ENCODE measurements at places on chromosomes 11 and 22.

DNA sequence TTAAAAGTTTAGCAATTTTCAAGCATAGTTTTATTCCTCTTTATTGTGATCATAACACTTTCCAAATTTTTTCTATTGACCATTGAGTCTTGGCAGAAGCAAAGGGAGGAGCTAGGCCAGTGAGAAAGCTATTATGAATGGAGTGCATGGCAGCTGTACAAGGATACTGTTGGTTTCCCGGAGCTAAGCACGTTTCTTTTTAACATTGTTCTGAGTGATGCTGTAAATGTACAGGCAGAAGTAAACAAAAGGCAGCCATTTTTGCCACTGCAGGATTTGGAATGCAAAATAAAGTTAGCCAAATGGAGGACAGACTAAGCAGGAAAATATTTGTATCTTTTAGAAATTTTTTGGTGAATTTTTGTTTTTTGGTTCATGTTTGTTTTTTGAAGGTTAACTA, 16.2 kb downstream of the CBL start:
- no peak for DNase-seq

DNA sequence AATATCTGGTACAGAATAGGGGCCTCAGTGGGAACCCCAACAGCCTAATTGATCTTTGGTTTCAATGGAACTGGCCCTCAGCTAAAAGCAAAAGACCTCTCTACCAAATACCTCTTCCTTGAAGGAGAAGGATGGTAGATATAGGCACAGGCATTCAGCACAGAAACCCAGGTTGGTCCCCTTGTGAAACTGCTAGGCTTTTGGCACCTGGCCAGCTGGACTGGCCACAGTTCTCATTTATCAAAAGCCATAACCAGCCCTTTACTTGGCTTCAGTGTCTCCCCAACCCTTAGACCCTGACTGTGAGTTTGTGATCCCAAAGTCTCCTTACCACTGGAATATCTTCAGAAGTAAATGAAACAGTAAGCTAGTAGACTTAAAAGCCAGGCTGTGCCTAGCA, 152.9 kb downstream of the TENM4 start:
- DNase-seq, result no peak

DNA sequence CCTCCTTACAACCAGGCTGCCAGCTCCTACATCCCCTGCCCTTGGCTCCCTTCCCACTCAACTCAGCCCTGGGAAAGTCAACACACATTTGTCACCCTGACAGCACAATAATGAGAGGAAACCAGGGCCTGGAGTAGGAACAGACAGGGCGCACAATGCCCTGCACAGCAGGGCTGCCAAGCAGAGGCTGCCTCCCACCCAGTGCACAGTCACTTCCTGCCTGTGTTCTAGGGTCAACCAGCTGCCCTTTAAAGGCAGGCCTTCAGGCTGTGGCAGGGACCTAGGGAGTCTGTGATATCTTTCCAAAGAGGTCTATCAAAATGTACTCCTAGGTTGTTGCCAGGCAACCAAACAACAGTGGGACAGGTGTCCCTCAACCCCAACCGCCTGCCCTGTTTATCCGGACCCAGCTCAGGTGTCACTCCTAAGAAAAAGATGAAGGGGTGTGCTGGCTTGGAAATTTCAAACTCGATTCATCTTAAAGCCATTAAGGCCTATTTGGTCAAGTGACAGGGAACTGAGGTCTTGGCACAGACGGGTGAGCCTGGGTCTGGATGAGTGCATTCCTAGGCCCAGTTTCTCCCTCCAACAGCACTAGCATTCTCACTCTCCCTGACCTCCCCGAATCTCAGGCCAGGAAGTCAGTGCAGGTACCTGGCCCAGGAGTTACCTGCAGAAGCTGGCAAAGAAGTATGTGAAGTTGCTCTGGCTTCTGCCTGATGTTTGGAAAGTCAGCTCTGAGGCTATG, 110.3 kb upstream of the PITPNB start:
- DNase-seq, result no peak

DNA sequence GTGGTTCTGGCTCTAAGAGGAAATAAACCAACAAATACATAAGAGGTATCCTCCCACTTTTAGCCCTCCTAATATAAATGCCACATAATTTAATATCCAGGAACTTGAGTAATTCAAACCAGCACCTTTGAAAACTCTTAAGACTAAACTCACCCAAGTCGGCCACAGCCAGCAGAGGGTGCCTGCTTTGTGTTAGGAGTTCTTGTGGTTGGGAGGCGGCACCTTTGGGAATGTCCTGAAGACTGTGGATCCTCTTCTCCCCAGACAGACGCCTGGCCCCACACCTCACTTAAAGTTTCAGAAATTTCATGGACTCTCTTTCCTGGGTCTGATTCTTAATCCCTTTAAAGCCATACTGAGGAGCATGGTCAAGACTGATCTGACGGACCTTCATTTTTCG, 169.0 kb downstream of the TBC1D22A start:
- no peak for DNase-seq

DNA sequence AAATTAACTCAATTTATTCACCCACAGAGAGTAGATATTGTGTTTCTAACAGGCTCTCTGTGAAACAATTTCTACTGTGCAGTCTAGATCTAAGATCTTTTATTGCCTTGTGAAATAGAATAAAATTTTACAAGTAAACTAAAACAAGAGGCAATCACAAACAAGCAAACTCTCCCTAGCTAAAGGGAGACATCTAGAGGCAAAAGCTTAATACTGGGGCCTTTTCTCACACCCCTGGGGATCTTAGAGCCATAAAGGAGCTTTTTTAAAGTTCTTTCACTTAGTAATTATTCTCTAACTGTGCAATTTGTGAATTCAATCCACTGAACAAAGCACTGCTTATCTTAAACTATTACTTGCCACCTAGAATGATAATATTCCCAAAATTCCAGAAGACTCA, 19.7 kb downstream of the ALG9 start:
- no peak for DNase-seq

DNA sequence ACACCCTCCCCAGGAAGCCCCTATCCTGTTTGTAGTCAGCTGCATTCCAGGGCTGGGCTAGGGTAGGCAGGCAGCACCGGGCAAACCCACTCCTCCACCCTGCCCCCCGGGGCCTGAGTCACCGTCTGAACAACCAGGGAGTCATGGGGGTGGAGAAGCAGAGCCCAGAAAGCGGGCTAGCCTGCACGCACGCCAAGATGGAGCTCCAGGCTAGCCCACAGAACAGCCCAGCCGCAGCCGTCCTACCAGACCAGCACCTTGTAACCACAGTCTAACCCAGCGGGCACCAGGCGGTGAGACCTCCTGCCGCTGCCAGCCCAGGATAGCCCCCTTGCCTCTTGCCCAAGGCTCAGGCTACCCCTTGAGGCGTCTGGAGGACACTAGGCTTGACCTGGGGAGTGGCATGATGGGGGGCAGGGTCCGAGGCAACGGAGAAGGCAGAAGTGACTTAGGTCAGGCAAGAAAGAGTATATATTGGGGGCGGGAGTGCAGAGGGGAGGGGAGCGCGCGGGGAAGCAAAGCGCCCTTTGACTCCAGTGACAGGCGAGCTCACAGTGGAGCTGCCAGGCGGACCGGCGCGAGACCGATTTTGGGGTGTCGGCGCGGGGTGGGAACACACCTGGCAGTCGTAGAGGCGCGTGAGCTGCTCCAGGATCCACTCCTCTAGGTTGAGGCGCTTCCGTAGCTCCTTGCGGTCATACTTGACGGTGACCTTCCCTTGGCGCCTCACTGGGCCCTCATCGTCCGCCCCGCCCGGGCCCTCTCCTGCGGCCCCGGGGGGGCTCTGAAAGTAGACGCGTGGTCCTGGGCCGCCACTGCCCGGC, 734 bp downstream of the PPP1R14B start:
- peak; percentile 33 for DNase-seq

- DNase-seq, result no peak
Measured at GRCh38 chr11:121372671-121373429, 79.3 kb upstream of the SORL1 start.

GRCh38 chr11:10857459-10857708, 469 bp downstream of the ZBED5 start:
- no peak for DNase-seq

DNA sequence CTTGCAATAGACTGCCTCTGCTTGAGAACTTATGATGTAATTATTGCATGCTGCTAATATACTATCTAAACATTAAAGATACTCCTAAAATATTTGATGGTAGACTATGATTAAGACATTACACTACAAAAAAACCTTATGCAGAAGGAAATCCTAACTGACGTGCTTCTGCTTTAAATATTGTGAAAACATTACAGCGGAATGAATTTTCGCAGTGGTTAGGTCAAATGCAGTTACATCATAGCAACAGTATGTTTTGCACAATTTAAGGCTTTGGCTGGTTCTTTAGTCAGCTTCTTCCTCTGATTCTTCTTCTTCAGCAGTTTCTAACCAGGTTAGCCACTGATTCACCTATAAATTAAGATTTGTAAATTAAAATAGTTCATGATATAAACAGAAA, 11.2 kb downstream of the EIF4G2 start:
- no peak for DNase-seq

- DNase-seq, result no peak
Measured at GRCh38 chr11:77672264-77672663, 34.7 kb upstream of the CLNS1A start.

GRCh38 chr11:47394322-47395222, 13.8 kb upstream of the SLC39A13 start:
- peak; percentile 20 for DNase-seq

- no peak for DNase-seq
Measured at GRCh38 chr22:45169591-45170466, 6.1 kb downstream of the NUP50 start.

DNA sequence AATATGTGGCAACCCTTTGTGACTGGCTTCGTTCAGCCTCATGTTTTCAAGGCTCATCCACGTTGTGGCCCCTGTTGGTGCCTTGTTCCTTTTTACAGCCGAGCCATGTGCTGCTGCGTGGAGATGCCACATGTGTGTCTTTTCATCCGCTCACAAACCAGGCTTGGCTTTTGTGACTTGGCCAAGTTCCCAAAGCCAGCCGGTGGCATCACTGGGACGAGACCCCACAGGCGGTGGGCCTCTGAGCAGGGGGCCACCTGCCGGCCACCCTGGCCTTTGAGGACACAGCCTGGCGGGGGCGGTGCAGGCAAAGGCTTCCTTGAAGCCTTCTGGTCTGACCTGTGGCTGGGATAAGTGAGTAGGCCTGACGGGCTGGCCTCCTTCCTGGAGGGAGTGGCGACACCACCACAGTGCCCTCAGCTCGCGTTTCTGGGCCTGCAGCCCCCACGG, 10.5 kb downstream of the GRK2 start:
- DNase-seq, result no peak

DNA sequence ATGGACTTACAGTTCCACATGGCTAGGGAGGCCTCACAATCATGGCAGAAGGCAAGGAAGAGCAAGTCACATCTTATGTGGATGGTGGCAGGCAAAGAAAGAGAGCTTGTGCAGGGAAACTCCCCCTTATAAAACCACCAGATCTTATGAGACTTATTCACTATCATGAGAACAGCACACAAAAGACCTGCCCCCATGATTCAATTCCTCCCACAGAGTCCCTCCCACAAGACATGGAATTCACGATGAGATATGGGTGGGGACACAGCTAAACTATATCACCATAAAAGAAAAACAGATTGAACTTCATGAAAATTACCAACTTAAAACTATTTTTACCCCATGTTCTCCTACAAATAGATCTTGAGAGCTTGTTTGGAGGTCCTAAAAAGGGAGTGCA, 19.6 kb downstream of the ENTHD1 start:
- no peak for DNase-seq

GRCh38 chr11:17014321-17014832, at the start of gene PLEKHA7:
Gene PLEKHA7, minus strand, starts transcription at chr11:17014414. Its CDS starts 13 bp downstream, at chr11:17014401.
- no peak for DNase-seq

DNA sequence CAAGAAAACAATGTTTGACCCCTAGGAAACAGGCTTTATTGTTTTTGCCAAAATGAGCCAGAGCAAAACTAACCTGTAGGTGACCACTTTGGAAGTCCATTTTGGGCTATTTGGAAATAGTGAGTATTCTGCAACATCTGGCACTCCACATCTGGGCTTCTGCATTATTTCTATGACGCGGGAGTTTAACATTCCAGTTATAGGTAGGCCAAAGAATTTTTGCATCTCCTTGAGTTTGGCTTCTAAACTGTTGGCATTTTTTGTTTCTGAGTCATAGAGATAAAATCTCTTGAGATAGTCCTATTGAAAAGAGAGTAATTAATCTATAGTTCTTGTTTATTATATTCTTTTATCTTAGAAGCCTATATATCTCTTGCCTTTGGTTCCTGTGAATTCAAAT, 2.9 kb downstream of the MMP7 start:
- no peak for DNase-seq

DNA sequence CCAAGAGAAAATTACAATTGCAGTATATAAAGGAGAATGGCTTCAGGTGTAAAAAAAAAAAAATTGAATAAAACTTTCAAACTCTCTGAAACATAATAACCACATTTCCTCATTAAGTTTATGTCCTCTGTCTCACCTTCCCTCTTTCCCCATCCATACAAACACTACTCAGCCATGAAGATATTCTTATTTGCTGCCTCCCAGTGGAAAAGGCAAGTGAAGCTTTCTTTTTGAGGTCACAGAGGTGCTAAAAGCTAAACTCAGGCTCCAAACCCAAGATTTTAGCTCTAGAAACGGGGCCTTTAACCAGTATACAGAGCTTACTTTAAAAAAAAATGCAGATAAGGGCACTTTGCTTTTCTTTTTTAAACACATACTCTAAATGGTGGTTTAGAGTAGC, 1568.5 kb downstream of the FAM181B start:
- no peak for DNase-seq

DNA sequence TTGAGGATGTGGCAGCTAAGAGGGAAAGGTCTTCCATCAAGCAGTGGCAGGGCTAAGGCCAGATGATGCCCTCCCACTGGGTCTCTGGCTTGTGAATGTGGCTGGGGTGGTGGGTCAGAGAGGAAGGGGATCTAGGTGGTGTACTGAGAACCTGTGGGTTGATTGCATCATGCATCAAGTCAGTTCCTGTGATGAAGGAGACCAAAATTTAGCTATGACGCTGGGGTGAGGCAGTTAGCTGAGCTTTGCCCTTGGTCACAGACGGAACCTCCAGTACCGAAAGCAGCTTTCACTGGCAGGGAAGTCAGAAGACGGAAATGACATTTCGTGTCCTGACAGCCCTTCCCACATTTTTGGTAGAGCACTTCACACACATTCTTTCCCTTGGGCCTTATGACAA, 20.7 kb downstream of the ATG16L2 start:
- no peak for DNase-seq

GRCh38 chr11:63869683-63870082, 30.8 kb downstream of the MARK2 start:
- DNase-seq, result peak; percentile 13

DNA sequence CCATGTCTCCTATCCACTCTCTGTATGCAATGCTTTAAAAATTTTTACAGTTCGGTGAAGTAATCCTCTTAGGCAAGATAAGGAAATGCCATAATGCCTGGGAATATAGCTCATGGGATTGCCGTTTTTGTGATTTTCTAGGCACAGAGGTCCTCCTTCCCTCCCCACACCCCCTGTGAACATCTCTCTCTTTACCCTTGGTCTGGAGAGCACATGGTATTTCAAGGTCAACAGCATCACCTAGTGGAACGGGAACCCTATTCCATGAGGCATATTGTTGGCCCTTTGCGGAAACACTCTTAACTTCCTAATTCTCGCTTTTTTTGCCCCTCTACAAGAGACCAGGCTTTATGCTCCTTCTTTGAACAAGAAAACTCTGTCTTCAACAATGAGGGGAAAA, 8.8 kb downstream of the NXPE4 start:
- DNase-seq, result no peak

Data from effector CD8-positive, alpha-beta T cell (primary cell).